ENCODE measurements at places on chromosomes 12 and 14.
A peak's percentile ranks its signal among the peaks of the same experiment; 100 is the strongest.

DNA sequence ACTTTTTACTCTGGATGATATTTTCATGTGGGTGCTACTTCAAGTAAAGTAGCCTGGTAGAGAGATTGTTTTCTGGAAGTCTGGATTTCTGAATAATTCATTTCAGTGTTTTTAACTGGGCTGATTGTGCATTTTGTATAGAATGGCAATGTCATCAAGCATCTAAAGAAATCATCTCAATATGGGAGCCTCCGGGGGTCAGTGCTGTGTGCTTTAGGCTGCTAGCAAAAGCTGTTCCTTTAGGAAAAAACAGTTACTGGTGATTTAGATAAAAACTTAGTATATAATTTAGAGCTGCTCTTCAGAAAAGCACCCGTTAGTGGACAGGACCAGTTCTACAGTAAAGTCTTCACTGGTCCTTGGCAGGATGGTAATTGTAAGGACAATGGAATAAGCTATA, 5.1 kb downstream of the UBE3B start:
- DNase-seq, result no peak

DNA sequence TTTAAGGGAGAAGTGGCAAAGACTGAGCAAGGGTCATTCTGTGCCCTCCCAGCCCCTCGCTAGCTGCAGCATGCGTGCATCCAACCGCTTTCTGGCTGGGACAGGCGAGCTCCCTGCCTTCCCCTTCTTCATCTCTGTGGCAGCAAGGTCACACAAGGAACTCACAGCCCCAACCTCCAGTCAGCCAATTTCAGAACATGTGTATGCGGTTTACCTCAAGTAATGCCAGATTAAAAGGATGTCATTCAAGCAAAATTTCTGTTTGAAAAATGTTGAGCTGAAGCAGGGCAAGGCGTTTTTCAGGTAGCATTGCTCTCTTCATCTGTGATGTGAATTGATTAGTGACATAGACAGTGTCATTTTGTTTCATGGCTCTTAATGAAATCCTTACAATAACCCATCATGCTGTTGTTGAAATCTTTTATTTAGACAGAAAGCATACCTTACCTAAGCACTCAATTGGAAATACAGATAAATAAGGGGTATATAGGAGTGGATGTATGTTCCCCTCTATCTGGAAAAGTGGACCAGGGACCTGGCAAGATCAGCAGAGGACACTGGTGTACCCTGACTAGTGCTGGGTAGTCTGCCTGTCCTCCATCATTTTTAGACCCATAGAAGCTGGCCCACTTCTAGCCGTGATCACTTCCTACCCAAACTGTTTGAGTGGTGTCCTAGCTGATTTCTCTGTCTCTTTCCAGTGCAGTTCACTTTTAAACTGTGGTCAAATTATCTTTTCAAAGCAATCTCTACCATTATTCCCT, 82.8 kb upstream of the NEDD1 start:
- DNase-seq, result no peak

- DNase-seq, result no peak
Measured at GRCh38 chr12:30754383-30754749, 385 bp downstream of the CAPRIN2 start.

DNA sequence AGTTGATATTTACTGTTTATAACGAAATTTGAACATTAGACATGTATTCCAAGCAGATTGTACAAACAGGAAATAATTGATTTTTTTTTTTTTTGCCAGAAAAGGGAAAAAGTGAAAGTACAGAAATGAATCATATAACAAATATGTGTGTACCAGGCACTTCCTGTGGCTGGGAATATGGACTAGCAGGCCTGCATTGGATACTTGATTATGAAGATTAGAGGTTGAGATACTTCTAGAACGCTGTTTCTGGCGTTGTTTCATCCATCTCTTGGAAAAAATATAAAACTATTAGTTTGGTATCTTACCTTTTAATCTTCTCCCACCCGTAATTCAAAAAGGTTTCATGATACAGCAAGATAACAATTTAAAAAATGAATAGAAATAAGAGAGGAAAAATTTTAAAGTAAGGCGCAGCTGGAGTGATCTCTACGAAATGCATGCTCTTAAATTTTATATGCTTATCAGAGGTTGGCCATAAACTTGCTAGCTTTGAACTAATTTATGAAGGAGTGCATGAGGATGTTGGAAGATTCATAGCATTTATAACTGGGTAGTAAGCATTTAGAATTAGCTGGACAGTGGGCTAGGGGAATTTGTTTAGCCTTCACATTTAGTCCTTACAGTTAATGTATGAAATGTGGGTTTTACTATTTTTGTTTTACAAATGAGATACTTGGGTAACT, 90.8 kb downstream of the AEBP2 start:
- DNase-seq, result no peak

GRCh38 chr12:81174664-81175063, 96.8 kb downstream of the ACSS3 start:
- DNase-seq, result no peak

DNA sequence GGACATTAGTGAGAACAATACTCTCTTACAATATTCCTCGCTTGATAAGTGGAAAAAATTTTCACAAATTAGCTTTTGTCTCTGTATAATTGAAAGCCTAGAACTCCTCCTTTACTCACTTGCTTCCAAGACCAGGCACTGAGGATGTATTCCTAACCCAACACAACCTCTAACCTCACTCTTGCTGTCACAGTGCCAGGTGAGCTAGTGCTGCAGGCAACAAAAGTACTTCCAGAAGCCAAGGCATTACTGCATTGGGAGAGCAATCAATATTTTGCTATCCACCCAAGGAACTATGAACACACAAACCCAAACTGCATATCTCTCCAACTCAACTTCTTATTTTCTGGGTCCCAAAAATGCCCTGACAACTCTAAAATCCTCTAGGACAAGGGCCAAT, 1081.0 kb downstream of the VRK1 start:
- no peak for DNase-seq

DNA sequence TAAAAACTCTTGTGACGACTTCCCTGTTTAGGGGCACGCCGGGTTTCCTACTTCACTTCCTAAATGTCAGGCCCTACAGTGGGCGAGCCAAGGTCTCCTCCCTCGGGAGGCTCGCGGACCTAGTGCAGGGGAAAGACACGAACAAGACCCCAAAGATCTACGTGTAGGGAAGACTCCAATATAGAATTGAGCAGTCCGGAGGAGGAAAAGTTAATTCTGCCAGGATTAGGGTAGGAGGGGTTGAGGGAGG, 564 bp downstream of the ATXN3 start:
- no peak for DNase-seq

DNA sequence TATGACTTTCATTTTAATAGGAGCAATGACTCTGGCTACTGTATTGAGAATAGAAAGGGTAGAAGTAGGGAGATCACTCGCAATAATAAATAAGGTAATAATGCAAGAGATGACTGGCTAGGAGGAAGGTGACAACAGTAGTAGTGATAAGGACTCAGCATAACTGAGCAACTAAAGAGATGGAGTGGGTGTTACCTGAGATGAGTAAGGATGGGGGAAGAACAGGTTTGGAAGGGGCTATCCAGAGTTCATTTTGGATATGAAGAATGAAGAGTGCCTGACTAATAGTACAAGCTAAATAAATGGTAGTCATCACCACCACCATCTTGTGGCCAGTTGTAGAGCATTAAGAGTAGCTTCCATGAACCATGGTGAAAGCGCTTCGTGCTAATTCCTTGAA, 101.1 kb downstream of the RPS6KA5 start:
- no peak for DNase-seq

DNA sequence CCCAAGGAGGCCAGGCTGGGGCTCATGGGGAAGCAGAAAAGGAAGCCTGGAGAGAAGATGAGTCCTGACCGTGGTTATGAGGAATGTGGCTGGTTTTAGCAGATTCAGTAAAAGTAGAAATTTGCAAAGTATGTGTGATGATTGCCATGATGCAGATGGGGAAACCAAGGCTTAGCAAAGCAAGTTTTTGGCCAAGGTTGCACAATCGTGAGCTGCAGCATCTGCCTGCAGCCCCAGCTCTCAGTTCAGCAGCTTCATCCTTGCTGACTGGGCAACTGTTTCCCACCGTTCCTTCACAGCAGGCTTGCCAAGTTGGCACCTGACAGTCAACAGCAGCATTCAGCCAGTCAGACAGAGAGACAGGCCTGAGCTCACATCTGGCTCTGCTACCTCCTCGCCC, 656.7 kb downstream of the MED13L start:
- DNase-seq, result no peak

DNA sequence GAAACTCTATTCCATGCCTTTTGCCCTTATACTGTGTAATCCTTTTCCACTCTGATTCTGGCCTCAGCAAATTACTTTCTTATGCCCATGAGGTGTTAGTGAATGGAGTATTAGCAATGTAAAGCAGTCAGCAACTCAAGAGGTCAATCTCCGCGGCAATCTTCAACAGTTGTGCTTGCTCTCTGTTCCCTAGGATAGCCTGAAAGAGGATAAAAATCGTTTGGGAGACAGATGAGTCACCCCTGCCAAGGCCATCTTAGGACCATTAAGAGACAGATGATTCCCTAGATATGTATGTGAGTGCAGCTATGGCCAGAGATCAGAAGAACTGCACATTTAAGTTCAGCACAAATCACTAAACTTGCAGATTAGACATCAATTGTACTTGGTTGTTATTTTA, 1145.8 kb downstream of the GALC start:
- no peak for DNase-seq

- no peak for DNase-seq
Measured at GRCh38 chr14:93212432-93212831, 5.4 kb downstream of the UBR7 start.

DNA sequence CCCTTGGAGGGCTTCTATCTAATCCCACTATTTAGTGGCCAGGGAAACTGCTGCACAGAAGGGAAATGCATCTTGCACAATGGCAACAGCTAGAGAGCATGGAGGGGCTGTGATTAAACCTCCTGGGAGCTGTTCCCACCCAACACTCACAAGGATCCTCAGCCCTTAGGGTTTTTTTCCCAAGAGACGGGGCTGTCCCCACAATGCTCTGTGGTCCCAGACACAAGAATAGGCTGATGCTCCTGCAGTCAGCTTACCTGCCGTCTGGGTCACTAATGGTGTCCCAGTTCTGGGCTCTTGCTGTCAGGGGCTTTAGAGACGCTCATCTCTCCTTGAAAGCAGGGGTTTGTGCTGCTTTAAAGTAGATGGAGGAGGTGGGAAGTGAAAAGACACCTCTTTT, 4.6 kb downstream of the SERPINA1 start:
- no peak for DNase-seq

DNA sequence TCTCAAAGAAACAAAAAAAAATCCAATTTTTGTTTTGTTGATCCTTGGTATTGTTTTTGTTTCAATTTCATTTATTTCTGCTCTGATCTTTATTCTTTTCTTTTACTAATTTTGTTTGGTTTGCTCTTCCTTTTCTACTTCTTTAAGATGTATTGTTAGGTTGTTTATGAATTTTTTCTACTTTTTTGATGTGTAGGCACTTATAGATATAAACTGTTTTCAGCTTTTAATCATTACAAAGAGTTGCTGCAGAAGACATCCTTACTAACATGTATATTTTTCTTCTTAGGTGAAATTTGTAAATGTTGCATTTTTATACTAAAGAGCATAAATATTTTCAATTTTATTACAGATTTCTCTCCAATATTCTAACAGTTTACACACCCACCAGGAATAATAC, 69.8 kb downstream of the KNTC1 start:
- no peak for DNase-seq

DNA sequence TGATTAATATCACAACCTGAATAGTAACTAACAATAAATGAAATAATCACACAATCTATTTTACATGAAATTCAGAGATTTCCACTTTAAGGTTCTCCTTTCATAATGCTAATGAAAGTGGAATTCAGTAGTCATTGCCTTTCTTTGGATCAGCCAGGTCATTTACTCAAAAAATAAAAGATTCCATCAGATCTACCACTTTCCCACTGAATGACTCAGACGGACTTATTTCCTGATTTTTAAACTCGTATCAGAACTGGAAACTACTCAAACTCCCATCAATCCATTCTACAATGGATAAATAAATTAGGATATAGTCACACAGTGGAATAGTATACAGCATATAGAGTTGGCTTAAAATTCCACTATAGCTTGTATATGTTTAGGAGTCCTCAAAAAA, 237.1 kb downstream of the MED13L start:
- no peak for DNase-seq

GRCh38 chr14:72017290-72017689, 85.1 kb downstream of the RGS6 start:
- no peak for DNase-seq

- no peak for DNase-seq
Measured at GRCh38 chr14:48890333-48890732, 695.8 kb downstream of the RPS29 start.

- no peak for DNase-seq
Measured at GRCh38 chr12:96078231-96079135, 43.1 kb upstream of the LTA4H start.

DNA sequence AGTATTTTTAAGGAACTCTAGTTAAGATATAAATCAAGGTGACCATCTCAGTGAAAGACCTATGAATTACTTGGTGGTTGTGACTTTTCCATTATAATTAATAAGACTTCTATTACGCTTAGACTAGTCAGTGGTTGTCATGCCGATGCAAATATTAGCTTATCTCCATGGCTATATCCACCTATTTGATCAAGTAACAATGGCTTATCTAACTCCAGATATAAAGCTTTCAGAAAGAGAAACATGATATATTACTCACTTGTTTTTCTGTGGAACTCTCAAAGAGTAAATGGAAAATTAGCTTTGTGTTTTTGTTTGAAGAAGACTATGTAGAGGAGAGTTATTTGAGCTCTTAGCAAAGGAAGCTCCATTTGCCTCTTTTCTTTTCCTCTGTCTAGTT, 323.8 kb upstream of the DCN start:
- no peak for DNase-seq

DNA sequence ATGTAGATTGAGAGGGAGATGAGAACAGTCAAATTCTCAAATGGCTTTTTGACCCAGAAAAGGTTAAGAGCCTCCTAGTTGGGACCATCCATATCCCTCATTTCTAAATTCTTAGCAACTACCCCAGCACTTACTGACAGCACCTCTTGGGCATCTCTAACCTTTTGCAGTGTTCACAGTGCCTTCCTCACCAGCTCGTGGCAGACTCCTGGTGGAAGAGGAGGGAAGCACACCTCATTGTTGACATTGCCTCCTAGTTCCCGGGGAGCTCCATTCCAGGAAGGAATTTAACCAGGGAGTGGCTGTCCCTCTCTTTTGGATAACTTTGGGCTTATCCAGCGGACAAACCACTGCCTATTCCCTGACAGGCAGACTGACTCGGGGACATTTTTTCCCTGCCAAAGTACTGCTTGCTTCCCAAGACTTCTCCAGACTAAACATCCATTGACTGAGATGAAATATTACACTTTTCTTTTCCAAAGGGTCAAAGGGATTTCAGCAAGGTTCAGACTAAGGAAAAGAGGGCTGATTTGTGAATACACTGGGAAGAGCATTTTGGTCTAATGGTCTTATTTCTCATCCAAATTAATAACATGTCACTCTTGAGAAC, 9.0 kb upstream of the OR6J1 start:
- peak; percentile 12 for DNase-seq

- DNase-seq, result no peak
Measured at GRCh38 chr14:105157872-105158271, 10.7 kb downstream of the JAG2 start.

GRCh38 chr14:93984987-93985410, 8.6 kb upstream of the ASB2 start:
- DNase-seq, result no peak

All from activated CD8-positive, alpha-beta memory T cell treated with anti-CD3 and anti-CD28 coated beads for 4 hours (primary cell).